Stimulated activated CD4-positive, alpha-beta T cell treated with anti-CD3 and anti-CD28 coated beads, Interleukin-15, amount 100 ng/mL, for 1 hour (primary cell): ENCODE measurements at places on chromosomes 1 and 21.

DNA sequence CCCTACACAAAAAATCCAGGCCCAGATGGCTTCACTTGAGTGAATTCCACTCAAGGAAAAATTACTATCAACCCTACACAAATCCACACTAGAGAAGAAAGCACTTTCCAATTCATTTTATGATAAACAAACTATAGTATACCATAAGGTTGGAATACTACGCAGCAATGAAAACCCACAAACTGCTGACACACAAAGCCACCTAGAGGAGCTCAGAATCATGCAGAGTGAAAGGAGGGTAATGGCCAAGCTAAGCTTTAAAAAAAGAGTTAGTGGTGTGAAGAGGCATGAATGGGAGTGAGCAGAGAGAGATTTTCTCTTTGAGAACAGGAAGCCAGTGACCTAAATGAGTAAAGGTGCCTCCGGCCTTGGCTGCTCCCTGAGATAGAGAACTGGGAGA, 93.7 kb downstream of the DHRS3 start:
- DNase-seq, result no peak

- DNase-seq, result no peak
Observed at GRCh38 chr1:220943319-220943996, 64.2 kb downstream of the HLX start.

GRCh38 chr1:2935751-2936390, 85.4 kb upstream of the ACTRT2 start:
- no peak for DNase-seq

GRCh38 chr1:111742938-111743549, 3.8 kb upstream of the INKA2 start:
- DNase-seq, result no peak

DNA sequence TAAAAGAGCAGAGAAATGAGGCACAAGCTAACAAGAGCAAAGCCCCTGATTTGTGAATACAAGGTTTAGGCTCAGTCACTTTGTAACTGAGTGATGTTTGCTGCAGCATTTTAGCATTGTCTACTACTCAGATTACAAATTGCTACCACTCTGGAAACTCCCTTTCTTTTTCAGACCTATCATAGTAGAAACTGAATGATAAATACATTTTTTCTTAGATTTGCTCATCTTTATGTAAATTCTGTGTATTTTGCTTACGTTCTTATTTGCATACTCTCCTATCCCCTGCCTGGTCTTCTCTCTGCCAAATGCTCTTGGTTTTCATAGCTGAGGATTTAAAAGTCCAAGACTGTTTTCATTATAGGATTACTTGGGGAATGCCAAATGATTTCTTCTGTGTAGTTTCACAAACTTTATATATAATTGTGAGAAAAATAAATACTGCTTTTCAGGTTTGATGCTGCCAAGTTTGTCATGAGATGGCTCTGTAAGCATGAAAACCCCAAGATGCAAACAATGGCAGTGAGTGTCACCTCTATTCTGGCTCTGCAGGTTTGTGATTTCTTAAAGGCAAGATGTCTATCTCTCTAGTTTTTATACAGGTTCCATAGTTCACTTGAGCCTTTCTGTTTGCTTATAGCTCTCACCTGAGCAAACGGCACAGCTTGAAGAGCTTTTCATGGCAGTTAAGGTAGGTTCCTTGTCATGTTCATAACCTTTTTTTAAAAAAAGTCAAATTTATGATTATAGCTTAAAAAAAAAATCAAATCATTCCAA, 24.7 kb downstream of the ZYG11A start:
- DNase-seq, result no peak

DNA sequence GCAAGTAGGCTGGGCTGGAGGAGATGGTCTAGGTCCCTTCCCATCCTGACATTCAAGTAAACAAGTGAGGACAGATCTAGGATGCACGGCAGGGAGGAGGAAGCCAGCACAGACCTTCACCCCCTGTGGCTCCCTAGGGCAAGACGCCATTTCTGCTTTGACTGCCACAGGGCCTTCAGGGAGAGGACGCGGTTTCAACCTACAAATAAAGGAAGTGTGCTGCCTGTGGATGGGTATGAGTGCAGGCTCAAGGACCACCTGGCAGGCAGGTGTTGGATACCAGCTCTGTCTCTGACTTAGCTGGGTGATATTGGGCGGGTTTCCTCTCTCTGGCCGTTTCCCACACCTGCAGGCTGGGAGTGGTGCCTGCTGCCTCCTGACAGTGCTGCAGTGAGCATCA, 16.2 kb downstream of the SLC2A1 start:
- no peak for DNase-seq

DNA sequence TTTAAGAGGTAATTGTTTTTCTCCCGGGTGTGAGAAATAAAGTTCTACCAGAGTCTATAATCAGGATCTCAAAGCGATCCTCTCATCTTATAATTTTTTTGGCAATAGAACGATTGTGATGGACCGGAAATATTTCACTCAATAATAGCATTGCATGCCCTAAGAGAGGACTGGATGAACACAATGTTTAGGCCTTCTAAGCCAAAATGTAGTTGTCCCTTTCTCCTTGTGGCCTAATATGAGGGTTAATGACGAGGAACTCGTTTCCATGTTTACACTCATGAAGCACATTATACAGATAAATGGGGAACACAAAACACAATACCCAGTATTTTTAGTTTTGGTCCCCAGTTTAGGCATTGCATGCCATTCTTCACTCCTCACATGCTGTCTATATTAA, 5.9 kb downstream of the TBX15 start:
- DNase-seq, result no peak

GRCh38 chr1:56045477-56045876, 533.9 kb downstream of the PLPP3 start:
- no peak for DNase-seq

- DNase-seq, result no peak
Observed at GRCh38 chr1:8040586-8040985, 14.5 kb upstream of the ERRFI1 start.

DNA sequence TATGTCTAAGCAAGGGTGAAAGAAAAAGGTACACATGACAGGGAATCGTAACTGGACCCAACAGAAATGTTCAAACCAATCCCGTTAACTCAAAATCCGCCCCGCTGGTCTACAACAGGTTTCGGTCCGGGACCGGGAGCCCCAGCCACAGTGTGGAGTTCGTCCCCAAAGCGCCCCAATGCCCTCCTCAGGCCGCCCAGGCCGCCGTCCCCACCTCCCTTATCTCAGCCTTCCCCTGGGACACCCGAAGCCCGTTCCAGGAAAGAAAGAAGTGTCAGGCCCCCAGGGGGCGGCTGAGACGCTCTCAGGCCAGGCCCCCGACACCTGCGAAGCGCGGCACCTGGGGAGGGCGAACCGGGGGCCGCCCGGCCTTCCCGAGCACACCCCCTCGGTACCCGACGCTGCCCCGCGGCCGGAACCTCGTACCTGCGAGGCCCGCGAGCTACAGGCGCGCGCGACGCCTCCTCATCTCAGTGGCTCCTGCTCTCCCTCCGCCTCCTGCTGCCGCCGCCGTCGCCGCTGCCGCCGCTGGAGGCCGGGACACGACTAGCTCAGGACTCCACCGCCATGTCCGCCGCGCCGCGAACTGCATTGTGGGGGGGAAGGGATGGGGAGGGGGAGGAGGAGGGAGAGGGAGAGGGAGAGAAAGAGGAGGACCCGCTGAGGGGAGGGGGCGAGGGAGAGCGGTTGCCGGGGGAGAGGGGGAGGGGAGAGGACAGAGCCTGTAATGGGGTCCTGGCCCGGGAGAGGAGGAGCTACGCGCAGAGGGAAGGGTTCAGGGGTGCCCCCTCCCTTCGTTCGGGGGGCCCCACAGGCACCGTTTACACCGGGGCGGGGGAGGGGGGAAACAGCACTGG, at the start of gene TUT4:
TSS of gene TUT4 (minus strand) at position 588 of the 857 bp plus-strand sequence. CDS start 26,812 bp downstream, outside the sequence.
- peak; percentile 48 for DNase-seq

GRCh38 chr1:119680723-119681122, 31.0 kb upstream of the PHGDH start:
- no peak for DNase-seq

GRCh38 chr1:31715087-31715872, 11.5 kb upstream of the COL16A1 start:
- peak; percentile 10 for DNase-seq

DNA sequence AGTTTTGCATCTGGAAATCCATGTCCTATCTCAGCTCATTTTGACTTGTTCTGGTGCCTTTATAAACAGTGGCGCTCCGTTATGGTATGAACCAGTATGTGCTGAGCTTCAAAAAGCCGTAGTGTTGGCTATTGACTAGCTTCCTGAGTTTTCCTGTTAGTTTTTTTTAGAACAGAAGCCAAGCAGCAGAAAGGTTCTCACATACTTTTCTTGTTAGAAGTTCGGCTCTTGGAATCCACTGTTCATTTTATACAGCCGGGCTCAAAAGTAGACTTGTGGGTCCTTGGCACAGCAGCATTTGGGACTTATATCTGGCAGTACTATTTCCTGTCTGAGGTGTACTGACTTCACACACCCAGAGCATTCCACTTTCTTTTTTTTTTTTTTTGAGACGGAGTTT, 63.8 kb downstream of the TBCE start:
- DNase-seq, result no peak
